ENCODE measurements at places on chromosomes 3 and 15.

- DNase-seq = no peak
These were observed 1.8 kb downstream of the MUC4 start for GRCh38 chr3:195809796-195810454.

DNA sequence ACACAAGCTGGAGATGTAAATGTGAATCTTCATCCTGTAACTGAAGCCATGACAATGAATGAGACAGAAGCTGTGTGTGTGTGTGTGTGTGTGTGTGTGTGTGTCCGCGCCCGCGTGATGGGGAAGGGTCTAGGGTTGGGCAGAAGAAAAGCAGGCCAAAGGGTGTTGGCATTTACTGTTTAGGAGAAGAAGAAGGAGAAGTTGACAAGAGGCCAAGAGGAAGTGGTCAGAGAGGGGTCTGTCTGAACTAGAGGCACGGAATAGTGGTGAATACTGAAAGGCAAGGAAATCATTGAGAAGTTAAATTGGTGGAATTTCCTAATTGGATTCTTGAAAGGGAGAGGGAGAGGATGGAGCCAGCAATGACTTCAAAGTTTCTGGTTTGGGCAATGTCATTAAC is 5.6 kb upstream of the NCEH1 start:
- no peak for DNase-seq

DNA sequence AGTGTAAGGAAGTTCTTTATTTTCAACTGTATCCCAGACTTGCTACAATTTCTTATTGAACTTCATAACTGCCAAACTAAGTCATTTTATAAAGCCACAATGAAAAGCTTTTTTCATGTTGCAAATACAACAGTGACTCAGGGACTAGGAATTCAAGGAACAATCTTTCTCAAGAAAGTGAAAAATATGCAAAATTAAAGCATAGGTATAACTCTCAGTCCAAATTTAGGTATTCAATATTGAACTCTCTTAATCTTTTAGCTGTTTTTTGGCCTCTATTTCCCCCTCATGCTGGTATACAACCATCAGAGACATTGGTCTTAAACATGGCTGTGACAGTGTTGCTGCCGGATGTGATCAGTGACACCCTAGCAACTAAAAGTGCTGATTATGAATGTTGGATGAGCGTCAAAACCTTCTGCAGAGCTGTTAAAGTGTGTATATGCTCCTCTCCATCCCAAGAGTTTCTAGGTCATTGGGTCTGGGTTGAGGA is 476.9 kb downstream of the ZNF385D start:
- DNase-seq = no peak

DNA sequence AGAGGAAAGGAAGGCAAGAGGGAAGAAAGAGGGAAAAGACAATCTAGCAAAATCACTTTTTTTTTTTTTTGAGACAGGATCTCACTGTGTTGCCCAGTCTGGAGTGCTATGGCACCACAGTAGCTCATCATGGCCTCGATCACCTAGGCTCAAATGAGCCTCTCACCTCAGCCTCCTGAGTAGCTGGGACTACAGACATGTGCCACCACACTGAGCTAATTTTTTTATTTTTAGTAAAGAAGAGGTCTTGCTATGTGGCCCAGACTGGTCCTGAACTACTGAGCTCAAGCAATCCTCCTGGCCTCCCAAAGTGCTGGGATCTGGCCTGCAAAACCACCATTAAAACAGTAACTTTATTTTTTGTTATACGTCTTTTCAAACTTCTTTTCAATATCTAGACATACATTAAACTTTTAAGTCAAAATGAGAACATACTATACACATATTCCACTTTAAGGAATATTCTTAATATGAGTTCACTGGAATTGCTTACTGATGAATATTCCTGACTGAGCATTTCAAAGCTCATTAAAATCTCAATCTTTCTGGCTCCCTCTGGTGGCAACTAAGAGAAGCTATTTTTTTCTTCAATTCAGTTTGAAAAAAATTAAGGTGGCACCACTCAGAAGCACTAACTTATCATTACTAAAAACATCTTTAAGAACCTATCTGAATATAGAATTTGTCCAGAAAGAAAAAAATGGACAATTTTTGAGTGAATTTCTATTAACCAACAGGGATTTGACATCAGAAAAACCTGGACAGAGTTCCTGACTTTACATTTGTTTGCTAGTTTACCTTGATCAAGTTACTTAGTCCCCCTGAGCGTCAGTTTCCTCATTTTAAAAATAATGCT is 40.9 kb downstream of the UACA start:
- no peak for DNase-seq

- DNase-seq = peak; percentile 27
These were observed 25.9 kb downstream of the RAD18 start for GRCh38 chr3:8937064-8938020.

- no peak for DNase-seq
These were observed 1.1 kb downstream of the CELSR3 start for GRCh38 chr3:48661501-48662144.
